Colonic mucosa (tissue), 4 donors: ENCODE measurements at places on chromosomes 1 and 21. TPM values are rescaled to one million over a fixed set of nuclear protein-coding genes. Genes with fewer than 3 reads are reported as not detected.

GRCh38 chr1:155776414-155776813, 80.6 kb downstream of the GON4L start:
- no peaks in the 10 kb centered on the region for H3K27me3 ChIP-seq
- no peak overlapping the region for H3K27ac ChIP-seq
- no peak overlapping the region for H3K4me3 ChIP-seq
- no peak for DNase-seq
- peaks cover 1% of the 10 kb centered on the region for H3K36me3 ChIP-seq

DNA sequence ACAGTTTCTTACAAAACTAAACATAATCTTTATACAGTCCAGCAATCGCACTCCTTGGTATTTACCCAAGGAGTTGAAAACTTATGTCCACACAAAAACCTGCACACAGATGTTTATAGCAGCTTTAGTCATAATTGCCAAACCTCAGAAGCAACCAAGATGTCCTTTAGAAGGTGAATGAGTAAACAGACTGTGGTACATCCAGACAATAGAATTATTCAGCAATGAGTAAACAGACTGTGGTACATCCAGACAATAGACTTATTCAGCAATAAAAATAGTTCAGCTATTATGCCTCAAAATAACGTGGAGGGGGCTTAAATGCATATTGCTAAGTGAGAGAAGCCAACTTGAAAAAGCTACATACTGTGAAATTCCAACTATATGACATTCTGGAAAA, 87.0 kb upstream of the GALNT2 start:
- H3K27me3 ChIP-seq: no peaks in the 10 kb centered on the region
- H3K4me3 ChIP-seq: no peak overlapping the region
- no peak for DNase-seq
- H3K36me3 ChIP-seq: no peaks in the 10 kb centered on the region
- no peak overlapping the region for H3K27ac ChIP-seq

- H3K4me1 ChIP-seq: peaks cover 4% of the 10 kb centered on the region
- H3K36me3 ChIP-seq: no peaks in the 10 kb centered on the region
- peak; percentile 61 for DNase-seq
- H3K4me3 ChIP-seq: no peak overlapping the region
- no peaks in the 10 kb centered on the region for H3K27me3 ChIP-seq
- H3K27ac ChIP-seq: peak overlapping the region; percentile 29
Measured at GRCh38 chr1:63705078-63705477, 68.7 kb upstream of the ROR1 start.

DNA sequence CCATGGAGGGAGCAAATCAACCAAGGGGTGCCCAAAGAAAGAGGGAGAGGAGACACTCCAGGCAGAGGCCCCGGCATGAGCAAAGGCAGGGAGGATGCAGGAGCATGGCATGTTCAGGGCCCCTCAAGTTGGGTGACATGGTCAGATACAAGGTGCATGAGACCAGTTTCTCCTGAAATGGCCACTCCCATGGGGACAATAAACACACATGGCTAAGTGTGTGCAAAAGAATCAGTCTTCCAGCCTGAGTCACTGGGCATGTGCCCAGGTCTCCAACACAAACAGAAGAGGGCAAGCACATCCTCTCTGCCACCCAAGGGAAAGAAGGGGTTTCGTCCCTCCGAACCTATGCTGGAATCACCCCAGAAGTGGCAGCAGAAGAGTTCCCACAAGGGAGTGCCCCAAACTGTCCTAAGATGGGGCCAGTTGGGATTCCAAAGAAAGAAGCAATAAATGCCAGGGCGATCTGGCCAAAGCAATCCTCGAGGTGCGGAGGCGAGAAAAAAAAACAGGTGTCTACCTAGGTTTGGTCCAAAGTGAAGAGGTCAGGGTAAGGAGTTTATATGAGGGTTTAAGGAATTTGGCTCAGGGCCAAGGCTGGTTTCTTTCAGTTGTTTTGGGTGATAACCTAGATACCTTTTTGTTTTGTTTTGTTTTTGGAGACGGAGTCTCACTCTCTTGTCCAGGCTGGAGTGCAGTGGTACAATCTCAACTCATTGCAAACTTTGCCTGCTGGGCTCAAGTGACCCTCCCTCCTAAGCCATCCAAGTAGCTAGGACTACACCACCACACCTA, 13.2 kb downstream of the CASP9 start:
- no peaks in the 10 kb centered on the region for H3K4me1 ChIP-seq
- no peak for DNase-seq
- H3K4me3 ChIP-seq: no peak overlapping the region
- no peak overlapping the region for H3K27ac ChIP-seq
- no peaks in the 10 kb centered on the region for H3K36me3 ChIP-seq

- no peaks in the 10 kb centered on the region for H3K4me1 ChIP-seq
- DNase-seq: peak; percentile 82
- H3K27me3 ChIP-seq: no peaks in the 10 kb centered on the region
- no peak overlapping the region for H3K4me3 ChIP-seq
- H3K36me3 ChIP-seq: no peaks in the 10 kb centered on the region
Measured at GRCh38 chr1:225973158-225973557, 26.0 kb downstream of the SDE2 start.

DNA sequence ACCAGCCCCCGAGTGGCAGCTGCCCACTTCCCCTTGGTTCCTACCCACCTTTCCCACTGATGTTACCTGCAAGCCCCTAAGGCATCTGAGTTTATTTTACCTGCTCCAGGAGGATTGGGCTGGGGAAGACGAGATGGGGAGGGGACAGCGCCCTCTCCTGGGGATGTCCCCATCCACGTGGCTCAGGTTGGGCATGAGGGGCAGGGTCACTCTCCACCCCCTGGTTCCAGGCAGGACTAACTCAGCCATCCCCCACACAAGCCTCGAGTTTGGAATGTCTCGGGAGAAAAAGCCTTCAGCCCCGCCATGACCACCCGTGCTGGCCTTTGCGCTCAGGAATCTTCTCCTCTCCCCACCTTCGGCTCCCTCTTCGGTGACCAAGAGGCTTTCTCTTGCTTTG, 90.0 kb downstream of the ARHGEF10L start:
- H3K4me3 ChIP-seq: no peak overlapping the region
- no peak for DNase-seq
- H3K27me3 ChIP-seq: no peaks in the 10 kb centered on the region

GRCh38 chr1:64268653-64269557, 65.5 kb downstream of the UBE2U start:
- no peaks in the 10 kb centered on the region for H3K27me3 ChIP-seq
- H3K27ac ChIP-seq: no peak overlapping the region
- no peaks in the 10 kb centered on the region for H3K4me1 ChIP-seq
- no peak overlapping the region for H3K4me3 ChIP-seq
- no peaks in the 10 kb centered on the region for H3K36me3 ChIP-seq

DNA sequence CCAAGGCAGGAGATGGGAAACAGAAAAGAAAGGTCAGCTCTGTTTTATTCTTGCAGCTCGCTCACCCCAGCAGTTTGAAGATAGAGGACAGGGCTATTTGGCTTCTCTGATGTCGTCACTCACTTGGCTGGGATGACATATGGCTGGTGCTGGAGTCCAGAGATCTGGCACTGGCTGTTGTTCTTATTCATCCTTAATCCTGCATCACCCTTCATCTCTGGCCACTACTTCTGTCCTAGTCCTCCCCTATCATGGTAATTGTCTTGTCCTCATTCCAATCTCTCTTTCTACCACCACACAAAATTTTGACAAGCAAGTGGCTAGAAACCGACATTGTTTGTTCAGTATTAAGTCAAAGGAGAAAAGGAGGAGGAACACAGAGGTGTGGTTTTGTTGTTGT, 103.8 kb upstream of the PDE4B start:
- no peak overlapping the region for H3K27ac ChIP-seq
- H3K4me3 ChIP-seq: no peak overlapping the region
- H3K4me1 ChIP-seq: peaks cover 3% of the 10 kb centered on the region
- H3K27me3 ChIP-seq: no peaks in the 10 kb centered on the region
- no peaks in the 10 kb centered on the region for H3K36me3 ChIP-seq

- no peaks in the 10 kb centered on the region for H3K36me3 ChIP-seq
- no peaks in the 10 kb centered on the region for H3K4me1 ChIP-seq
- no peak for DNase-seq
- peaks cover 12% of the 10 kb centered on the region for H3K27me3 ChIP-seq
- no peak overlapping the region for H3K4me3 ChIP-seq
Measured at GRCh38 chr1:38129971-38130370, 83.4 kb upstream of the POU3F1 start.

GRCh38 chr1:58895082-58895481, 111.2 kb upstream of the JUN start:
- no peak overlapping the region for H3K4me3 ChIP-seq
- H3K27me3 ChIP-seq: no peaks in the 10 kb centered on the region
- DNase-seq: peak; percentile 31
- H3K4me1 ChIP-seq: peaks cover 32% of the 10 kb centered on the region
- no peaks in the 10 kb centered on the region for H3K36me3 ChIP-seq
- peak overlapping the region; percentile 80 for H3K27ac ChIP-seq

DNA sequence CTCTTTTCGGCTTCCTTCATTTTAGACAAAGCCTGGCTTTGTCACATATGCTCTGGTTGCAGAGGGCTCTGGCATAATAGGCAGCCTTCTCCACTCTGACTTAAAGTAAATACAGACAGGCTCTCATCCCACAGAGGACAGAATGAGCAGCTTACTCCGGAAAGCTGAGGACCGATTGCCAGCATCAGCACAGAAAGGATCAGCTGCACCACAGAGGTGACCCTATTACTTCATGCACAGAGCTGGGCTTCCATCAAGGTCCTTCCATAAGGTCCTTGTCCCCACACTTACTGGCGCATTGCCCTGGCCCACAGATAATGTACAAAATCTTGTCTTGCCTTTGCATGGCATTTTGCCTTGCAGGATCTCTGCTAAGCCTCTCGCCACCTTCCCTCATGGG, 67.6 kb downstream of the SEC16B start:
- H3K27ac ChIP-seq: no peak overlapping the region
- no peaks in the 10 kb centered on the region for H3K36me3 ChIP-seq
- no peaks in the 10 kb centered on the region for H3K4me1 ChIP-seq
- DNase-seq: no peak
- H3K27me3 ChIP-seq: no peaks in the 10 kb centered on the region
- H3K4me3 ChIP-seq: no peak overlapping the region

- H3K36me3 ChIP-seq: no peaks in the 10 kb centered on the region
- H3K4me1 ChIP-seq: peaks cover 14% of the 10 kb centered on the region
- H3K27me3 ChIP-seq: no peaks in the 10 kb centered on the region
- H3K4me3 ChIP-seq: no peak overlapping the region
Measured at GRCh38 chr1:26824731-26825130, 1.8 kb upstream of the ZDHHC18 start.

GRCh38 chr1:204426035-204426436, 14.4 kb upstream of the PPP1R15B start:
- no peak overlapping the region for H3K4me3 ChIP-seq
- H3K27ac ChIP-seq: no peak overlapping the region
- no peak for DNase-seq

GRCh38 chr21:37017951-37018679, 11.6 kb downstream of the RIPPLY3 start:
- no peaks in the 10 kb centered on the region for H3K4me1 ChIP-seq
- H3K36me3 ChIP-seq: no peaks in the 10 kb centered on the region
- DNase-seq: no peak
- no peak overlapping the region for H3K4me3 ChIP-seq

GRCh38 chr1:230548997-230549396, 93.3 kb upstream of the COG2 start:
- no peaks in the 10 kb centered on the region for H3K36me3 ChIP-seq
- H3K27ac ChIP-seq: no peak overlapping the region
- no peaks in the 10 kb centered on the region for H3K27me3 ChIP-seq

GRCh38 chr1:6884652-6885153, 99.4 kb downstream of the CAMTA1 start:
- no peak overlapping the region for H3K4me3 ChIP-seq
- H3K4me1 ChIP-seq: no peaks in the 10 kb centered on the region
- no peaks in the 10 kb centered on the region for H3K36me3 ChIP-seq
- DNase-seq: no peak
- H3K27ac ChIP-seq: no peak overlapping the region

DNA sequence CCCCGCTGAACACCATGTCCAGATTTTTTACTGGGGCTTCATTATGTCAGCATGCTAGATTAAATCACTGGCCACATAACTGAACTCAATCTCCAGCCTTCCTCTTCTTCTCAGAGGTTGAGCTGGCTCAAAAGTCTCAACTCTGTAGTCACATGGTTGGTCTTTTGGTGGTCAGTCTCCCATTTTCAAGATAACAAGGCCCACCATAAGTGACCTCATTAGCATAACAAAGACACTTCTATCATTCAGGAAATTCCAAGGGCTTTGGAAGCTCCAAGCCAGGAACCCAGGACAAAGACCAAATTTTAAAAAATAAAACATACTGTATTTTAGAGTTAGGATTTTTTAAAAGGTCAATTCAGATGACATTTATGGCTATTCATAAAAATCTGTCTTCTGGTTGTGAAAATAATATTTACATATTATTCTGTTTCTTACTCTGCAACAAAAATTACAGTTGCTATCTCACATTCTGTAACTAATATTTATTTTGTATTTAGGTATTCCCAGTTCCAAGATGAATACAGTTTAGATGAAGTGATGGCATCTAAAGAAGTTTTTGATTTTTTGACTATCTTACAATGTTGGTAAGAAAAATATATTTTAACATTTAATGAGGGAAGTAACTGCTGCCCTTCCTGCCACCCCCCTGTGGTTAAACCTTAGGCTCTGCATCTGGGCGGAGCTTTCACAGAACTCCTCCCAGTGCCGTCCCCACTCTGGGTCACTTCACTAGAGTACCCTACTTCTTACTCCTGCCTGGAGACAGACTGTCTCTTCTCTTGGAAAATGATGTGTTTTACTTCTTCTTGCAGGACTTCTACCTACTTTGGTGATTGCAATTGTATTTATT, 49.3 kb downstream of the SCP2 start:
- H3K4me3 ChIP-seq: no peak overlapping the region
- no peaks in the 10 kb centered on the region for H3K36me3 ChIP-seq
- no peaks in the 10 kb centered on the region for H3K4me1 ChIP-seq
- no peak for DNase-seq

GRCh38 chr1:44603718-44604117, 70.6 kb downstream of the TMEM53 start:
- no peak overlapping the region for H3K27ac ChIP-seq
- peak; percentile 37 for DNase-seq
- H3K36me3 ChIP-seq: no peaks in the 10 kb centered on the region
- H3K4me3 ChIP-seq: no peak overlapping the region

DNA sequence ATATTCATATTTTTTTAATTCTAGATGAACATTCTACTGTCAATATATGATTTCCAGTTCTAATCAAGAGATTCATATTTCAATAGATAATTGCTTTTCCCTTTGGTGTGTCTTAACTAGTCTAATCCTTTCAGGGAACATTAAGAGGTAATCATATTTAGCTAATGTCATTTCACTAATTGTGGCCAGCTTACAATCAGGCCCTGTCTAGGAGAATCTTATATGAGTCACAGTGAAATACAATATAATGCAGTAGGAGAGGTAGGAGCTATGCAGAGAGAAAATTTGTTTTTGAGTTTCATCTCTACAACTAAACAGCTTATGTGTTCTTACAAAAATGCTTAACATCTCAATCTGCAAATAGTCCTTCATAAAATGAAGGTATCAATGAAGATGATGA, 85.9 kb downstream of the DPYD start:
- H3K36me3 ChIP-seq: no peaks in the 10 kb centered on the region
- H3K4me3 ChIP-seq: no peak overlapping the region
- H3K27me3 ChIP-seq: no peaks in the 10 kb centered on the region
- DNase-seq: no peak

Gene MAB21L3
- 4.5 TPM for total RNA-seq

Gene TSPAN1
- 1,021 TPM for total RNA-seq

Gene LCE1C
- not detected for total RNA-seq

Gene BLACAT1
- 0.20 TPM for total RNA-seq

Gene GRHL3
- total RNA-seq: 0.64 TPM

Gene ORC1
- 4.9 TPM for total RNA-seq

Gene ZNF648
- 0.07 TPM for total RNA-seq

Gene TEDDM1
- not detected for total RNA-seq

Gene SPRR1B
- total RNA-seq: not detected

Gene PDE4B
- 5.7 TPM for total RNA-seq

Gene SPRR3
- not detected for total RNA-seq

Gene UBE2U
- total RNA-seq: not detected

Gene ATAD3C
- 0.64 TPM for total RNA-seq

Gene FLG
- not detected for total RNA-seq

Gene KCNK2
- 0.56 TPM for total RNA-seq

Gene LPAR3
- total RNA-seq: 2.3 TPM

Gene OR2M3
- not detected for total RNA-seq
